A172 (cell line): ENCODE measurements at places on chromosomes 4 and X. TPM values are rescaled to one million over a fixed set of nuclear protein-coding genes. Genes with fewer than 3 reads are reported as not detected.

The STATH gene
- not detected in 2 replicates for total RNA-seq

DNA sequence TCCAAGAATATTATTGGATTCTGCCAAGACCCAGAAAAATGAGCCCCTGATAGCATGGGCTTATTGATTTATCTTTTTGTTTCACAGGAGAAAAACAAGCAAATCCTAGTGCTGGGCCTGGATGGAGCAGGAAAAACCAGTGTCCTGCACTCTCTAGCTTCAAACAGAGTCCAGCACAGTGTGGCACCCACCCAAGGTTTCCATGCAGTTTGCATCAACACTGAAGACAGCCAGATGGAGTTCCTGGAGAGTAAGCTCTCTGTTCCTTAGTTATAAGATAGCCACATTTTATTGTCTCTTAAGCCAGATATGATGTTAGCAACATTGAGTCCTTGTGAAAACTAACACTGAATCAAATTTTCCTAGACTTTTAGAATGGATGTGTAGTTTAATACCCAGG is 5.5 kb downstream of the ARL9 start:
- no peak for DNase-seq

GRCh38 chr4:182179105-182179504 is 64.1 kb upstream of the TENM3 start:
- peak; percentile 40 for DNase-seq

DNA sequence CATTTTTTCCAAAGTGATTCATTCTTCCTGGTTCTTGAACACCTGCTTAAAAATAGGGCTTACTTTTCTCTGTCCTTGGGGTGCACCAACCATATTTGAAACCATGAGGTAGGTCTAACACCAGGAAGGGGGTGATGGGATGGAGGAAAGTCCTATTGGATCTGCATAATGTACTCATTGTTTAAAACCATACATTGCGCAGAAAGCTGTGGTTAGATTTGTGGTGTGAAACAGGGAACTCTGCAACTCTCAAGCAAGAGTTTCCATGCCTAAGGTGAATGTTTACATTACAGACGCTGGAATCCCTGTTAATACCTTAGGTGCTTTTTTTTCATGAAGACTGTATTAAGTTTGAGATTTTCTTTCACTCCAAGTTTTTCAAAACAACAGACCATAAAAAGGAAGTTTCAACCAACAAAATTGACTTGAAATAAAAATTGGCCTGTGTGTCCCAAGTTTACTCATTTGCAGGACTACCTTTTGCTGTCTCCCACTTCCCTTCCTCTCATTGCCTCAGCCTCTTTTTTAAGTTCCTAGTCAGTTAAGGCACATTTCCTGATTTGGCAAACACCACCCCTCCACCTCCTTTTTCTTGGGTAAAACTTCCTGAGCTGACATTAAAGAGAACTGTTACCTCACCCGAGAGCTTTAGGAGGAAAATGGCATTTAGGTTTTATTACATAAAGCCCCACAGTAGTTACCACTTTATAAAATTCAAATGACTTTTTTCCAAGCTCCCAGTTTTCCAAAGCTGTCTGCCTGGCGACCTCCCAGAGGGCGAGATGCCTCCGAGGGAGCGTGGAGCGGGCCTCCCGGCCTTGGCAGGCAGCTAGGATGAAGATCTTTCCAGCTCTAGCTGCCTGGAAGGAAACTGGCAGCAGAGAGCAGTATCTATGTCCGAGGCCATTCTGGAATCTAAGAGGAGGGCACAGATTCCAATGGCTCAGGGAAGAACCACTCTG is 47.9 kb upstream of the RBPJ start:
- DNase-seq = no peak

DNA sequence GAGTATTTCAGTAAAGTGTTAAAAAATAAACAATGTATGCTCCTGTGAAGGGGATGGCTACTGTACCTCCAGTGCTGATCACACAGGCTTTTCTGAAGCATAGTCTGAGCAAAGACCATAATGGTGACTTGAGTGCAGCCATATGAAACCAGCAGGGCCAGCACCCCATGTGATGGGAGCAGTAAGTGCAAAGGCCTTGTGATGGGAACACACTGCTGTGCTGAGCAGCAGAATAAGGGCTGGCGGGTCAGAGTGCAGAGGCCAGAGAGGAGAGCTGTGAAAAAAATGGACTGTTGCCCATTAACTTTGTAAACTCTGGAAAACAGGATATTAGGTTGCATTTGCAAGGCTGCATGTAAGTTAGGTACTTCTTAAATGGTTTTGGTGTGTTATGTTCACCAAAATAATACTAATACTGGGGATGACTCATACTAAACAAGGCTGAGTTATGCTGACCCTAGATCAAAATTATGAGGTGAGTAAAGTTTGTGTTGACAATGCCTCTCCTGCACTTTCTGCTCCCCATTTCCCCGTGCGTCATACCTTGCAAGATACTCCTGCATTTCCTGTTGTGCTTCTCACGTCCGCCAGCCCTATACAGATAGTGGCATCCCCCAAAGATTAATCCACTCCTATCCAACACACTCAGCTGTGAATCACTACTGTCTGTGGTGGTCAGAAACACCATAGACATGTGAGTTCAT is 67.0 kb upstream of the FAM9A start:
- DNase-seq = peak; percentile 69

DNA sequence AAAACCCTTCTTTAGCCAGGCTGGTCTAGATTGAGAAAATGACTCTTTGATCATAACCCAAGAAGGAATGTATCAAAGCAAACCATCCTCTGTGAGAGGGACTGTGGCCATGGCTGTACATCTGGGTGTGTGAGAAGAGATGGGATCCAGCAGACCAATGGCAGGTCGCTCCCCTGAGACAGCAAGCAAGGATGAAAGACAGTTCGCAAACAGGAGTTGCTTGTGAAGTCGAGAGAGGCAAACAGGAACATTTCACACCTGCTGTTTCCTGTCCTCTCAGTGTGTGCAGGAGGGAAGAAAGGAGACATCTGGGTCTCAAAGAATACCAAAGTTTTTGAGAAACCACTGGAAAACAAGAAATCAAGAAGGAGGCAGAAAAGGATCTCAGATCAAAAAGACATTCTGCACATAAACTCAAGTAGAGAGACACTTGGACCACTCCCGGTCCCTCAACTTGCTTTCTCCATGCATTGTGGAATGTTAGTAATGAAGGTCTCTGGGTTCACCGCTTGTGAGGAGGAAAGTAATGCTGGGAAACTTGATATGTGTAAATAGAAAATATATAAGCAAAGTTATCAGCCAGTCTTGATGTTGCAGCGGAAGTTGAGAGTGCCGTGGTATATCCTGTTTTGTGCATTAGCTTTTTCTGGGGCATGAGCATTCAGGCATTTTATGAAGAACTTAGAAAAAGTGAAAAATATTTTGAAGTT is 327.5 kb downstream of the BMPR1B start:
- no peak for DNase-seq

DNA sequence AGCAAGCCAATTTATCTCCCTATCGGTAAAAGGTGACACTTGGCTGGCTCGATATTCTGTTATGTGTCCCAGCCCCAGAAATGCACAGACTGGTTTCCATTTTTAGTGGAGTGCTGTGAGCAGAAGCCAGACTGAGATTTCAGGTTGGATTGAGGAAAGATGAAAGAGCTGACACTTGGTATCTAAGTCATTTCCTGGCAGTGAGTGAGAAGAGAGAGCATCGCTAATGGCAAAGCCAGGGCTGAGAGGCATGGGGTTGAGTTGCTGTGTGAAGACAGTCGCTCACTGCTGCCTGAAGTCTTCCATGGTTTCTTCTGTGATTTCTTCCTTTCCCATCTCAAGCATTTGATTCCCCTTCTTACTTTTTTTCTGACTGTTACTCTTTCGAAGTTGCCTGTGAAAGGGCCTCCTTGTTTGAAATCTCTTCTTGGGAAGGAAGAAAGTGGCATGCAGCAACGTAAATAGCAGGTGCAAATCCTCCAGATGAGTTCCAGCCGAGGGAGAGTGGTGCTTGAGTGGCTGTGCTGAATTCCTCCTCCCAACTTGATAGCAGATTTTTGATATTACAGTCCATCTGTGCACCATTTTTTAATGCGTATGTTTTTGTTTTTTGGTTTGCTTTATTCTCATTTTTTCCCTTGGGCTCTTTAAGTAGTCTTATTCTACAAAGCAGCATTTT is 109.2 kb upstream of the LIMCH1 start:
- DNase-seq = no peak
